Activated CD8-positive, alpha-beta memory T cell treated with anti-CD3 and anti-CD28 coated beads for 1 hour (primary cell): ENCODE measurements at places on chromosomes 2 and 18.

- no peak for DNase-seq
These were observed 32.6 kb downstream of the TNS1 start for GRCh38 chr2:217970206-217970605.

DNA sequence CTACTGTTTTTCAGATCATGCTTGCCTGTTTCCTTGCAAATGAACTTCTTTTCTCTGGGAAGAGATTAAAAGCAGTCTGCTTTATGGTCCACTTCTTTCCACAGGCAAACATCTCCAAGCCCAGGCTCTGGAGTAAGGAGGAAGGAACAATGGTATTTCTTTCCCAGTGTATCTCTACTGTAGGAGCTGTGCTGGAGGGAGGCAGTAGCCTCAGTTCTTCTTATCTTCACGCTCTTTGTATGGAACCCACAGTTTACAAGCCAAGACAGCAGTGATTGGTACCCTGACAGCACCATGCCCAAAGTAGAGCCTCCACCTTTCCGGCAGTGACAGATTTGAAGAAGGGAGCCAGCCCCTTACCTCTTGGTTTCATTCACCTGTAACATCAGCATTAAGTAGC is 35.2 kb downstream of the SPOPL start:
- no peak for DNase-seq

GRCh38 chr2:218796691-218797090 is 14.7 kb downstream of the CYP27A1 start:
- no peak for DNase-seq

GRCh38 chr2:174395969-174396630 is 570 bp downstream of the SCRN3 start:
- no peak for DNase-seq

DNA sequence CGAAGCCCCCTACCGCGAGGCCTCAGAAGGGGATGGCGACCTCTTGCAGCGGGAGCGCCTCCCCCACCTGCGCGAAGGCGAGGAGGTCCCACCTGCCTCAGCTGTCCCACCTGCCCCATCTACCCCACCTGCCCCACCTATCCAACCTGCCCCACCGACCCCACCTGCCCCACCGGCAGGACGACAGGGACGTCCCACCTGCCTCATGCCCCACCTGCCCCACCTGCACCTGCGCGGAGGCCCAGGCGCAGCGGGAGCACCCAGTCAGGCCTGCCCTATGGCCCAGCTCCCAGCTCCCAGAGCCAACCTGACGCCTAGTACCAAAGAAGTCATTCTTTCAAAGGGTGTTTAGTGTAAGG is 489.1 kb upstream of the SMIM21 start:
- DNase-seq = no peak

DNA sequence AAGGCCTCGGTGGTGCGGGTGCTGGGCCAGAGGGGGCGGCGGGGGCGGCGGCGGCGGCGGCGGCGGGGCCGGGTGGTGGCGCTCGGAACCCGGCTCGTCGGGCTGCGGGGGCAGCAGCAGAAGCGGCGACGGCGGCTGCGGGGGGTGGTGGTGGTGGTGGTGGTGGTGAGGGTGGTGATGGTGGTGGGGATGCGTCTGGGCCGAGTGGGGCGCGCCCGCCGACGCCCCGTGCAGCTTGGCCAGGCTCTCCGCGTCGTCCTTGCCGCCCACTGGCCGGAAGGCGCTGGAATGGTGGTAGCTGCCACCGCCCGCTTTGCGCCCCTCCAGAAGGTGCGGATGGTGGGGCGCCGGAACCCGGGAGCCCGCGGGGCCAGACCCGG is 4.4 kb downstream of the SKOR2 start:
- no peak for DNase-seq
